Right atrium auricular region (tissue), 2 donors: ENCODE measurements at places on chromosomes 2 and 18.

GRCh38 chr2:11582862-11583752, 49.3 kb downstream of the GREB1 start:
- DNase-seq, result no peak

DNA sequence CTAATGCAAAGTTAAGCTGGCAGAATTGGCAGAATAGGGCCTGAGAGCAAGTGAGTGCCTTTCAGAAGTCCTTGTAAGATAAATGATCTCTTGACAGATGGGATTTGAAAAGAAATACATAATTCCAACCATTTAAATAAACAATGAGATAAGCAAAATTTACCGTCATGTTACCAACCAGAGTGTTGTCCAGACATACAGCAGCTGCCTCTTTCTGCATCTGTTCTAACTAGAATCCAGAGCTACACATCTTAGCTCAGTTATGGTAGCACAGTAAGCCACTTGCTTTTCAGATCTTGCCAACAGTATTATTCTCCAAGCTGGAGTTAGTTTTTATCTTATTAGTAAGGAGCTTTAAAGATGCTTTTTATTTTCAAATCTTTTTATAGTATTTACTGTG, 179.6 kb downstream of the BARD1 start:
- DNase-seq, result no peak

GRCh38 chr2:211181626-211182025, 625.2 kb downstream of the CPS1 start:
- DNase-seq, result no peak

DNA sequence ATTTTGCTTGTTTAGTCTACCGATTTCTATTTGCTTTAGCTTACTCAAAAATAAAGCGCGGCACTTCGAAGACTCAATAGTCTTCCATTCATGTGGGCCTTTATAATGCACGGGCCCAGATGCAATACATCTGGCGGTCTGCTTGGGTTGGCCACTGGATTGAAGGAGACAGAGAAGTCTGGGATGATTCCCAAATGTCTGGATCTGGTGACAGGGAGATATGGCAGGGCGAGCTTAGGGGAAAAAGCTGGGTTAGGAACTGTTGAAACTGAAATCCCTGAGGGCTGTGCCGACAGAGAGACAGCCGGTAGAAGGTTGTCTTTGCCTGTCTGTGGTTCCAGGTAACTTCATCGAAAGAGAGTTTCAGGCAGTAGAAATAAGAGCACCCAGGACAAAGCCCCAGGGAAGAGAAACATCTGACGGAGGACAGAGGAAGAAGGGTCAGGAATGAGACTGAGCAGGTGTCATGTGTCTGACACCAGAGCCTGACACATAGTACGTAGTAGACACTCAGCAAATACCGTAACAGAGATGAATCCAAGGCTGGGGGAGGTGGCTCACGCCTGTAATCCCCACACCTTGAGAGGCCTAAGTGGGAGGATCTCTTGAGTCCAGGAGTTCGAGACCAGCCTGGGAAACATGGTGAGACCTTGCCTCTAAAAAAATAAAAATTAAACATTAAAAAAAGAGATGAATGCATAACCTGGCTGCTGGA, 13.6 kb downstream of the CLUL1 start:
- no peak for DNase-seq

DNA sequence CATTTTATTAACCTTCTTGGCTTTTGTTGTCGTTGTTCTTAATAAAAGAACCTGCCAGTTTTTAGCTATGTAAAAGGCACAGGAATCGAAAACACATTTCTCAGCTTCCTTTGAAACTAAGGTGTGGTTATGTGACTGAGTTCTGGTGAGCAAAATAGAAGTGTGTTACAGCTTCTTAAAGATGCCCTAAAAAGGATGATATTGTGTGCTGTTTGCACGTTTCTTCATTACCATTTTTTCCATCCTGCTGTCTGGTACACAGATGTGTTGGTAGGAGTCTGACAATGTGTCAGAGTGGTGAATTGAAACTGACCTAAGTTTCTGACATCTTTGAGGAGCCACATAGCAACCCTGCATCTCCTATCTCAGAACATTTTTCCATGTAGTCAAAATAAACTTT, 380.6 kb downstream of the SUCLG1 start:
- no peak for DNase-seq
